ENCODE measurements at places on chromosomes 3 and 15.

- no peak for DNase-seq
Measured at GRCh38 chr3:96012939-96013338, 801.5 kb upstream of the EPHA6 start.

- DNase-seq = no peak
Measured at GRCh38 chr3:193145248-193145647, 95.8 kb upstream of the PLAAT1 start.

GRCh38 chr15:99514306-99514705, 51.5 kb upstream of the MEF2A start:
- DNase-seq = no peak

DNA sequence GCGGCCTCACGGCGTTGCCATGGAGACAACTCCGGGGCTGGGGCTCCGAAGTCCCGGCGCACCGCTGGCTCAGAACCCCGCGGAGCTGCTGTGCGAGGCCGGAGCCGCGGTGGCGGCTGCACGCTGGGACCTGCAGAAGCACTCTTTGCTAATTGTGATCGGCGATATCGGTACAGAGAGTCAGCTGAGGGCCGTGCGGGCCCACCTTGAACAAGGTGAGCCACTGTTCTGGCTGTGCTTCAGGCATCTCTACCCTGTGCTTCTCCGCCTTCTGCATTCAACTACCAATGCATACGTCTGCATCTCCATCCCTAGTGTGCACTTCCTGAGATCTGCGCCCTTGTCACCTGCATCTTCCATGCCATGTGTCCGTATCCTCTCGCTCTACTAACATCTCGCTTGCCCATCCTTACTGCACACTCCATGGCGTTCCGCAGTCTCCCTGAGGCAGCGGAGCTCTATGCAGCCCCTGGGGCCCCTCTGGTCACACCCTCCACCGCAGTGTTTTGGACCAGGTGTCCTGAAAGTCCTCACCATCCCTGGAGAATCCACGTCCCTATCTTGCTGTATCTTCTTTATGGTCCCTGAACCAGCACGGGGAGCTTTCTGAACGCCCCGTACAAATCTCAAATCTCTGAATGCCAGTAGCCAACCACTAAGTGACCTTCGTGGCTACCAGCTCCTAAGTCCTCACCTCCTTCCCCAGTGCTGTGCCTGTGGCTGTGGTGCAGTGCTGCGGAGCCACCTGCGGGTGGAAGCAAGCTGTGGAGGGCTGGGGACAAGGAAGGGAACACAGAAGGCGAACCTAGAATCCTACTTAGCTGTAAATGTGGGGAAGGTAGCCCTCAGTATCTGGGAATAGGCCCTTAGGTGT, 6.2 kb upstream of the MAP1A start:
- DNase-seq = no peak

- no peak for DNase-seq
Measured at GRCh38 chr3:126816986-126817777, 113.1 kb downstream of the CHCHD6 start.

DNA sequence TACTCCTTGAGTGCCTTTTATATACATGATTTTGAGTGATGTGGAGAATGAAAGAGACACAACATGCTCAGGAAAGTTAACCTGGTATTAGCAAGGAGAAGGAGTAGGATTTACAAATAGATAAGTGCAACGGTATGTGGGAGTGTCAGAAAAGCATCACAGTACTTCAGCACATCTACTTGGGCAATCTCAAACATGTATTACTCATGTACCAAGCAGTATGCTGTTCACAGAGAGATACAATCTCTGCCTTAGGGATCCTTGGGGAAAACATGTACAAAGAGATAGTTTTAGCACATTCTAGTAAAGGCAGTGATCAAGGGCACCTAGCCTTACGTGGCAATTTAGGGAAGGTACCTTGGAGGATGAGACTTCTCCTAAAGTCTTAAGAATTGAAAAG, 146.5 kb downstream of the FILIP1L start:
- DNase-seq = no peak

DNA sequence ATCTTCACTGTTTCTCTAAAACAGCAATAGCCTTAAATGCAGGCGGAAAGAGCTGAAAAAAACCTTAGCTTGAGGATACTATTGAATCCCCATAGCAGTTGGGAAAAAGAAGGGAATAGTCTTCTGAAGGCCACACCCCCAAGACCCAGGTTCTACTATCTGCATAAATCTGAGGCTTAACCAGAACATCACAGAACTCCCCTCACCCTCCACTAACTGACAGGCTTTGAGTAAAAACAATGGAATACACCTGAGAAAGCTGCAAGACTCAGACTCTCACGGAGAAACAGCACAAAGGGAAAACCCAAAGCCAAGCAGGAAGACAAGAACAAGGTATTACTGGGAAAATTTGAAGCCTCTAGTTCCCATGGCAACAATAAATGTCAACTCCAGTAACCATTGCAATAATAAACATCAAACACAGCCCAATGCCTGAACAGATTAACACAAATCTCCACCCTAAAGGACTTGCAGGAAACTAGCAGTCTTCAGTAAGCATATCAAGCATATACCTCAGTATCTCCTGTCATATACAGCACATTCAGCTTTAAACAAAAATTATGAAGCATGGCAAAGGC, 56.4 kb downstream of the TMCC1 start:
- DNase-seq = no peak

DNA sequence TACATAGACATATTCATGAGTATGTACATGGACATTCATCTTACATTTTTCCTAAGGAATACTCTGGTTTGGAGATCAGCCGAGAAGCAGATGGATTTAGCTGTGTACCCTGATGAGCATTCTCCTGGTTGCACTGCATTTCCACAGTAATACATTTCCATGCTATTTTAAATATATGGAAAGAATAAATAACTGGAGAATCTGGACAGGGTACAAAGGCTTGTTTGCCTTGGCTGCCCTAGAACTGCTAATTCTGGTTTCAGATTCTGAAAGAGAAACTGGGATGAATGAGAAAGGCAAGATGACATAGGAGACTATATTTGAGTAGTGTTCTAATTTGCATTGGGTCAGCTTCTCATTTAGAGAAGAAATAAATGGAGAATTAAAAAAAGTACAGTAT, 190.8 kb upstream of the FAM3D start:
- DNase-seq = no peak

DNA sequence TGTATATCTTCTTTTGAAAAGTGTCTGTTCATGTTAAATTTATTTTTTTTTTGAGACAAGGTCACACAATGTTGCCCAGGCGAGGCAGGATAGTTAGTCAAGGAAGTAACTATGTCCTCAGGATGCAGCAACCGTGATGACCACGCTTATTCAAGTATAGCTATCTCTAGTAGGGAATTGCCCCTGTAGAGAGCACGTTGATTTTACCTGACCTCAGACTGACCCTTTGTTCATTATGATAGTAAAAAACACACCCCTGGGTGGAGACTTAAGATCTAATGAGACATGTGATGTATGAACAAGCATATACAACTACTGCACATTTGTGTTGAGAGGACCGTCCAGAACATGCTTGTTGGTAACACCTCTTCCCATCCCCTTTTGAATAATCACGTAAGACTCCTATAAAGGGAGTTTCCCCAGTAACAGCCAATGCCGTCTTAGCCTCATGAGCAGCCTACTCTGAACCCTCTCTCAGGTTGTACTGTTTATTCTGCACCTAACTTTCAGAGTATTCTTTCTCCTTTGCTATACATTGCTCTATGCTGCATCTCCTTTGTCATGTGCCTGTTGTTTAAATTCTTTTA, 32.9 kb downstream of the ZNF621 start:
- no peak for DNase-seq

- no peak for DNase-seq
Measured at GRCh38 chr3:184351511-184352148, 9.8 kb downstream of the CLCN2 start.

DNA sequence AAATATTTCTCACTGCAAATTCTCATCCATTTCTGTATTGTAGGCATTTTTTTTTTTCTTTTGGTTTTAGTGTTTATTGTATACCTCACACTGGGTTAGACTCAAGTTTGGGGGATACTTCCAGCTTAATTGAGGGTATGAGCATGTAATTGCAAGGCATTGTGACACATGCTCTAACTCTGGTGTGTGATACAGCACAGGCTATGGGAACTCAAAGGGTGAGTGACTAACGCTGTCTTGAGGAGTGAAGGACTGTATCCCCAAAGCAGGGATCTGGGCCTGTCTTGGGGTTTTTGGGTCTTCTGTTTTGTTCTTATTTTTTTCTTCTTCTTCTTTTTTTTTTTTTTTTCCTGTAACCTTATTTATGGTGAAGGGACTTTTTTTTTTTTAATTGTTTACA, 26.9 kb downstream of the MAP2K1 start:
- DNase-seq = no peak

GRCh38 chr3:59663076-59663850, 613.4 kb upstream of the CFAP20DC start:
- DNase-seq = no peak

- DNase-seq = no peak
Measured at GRCh38 chr3:183268366-183268765, 15.3 kb downstream of the B3GNT5 start.

DNA sequence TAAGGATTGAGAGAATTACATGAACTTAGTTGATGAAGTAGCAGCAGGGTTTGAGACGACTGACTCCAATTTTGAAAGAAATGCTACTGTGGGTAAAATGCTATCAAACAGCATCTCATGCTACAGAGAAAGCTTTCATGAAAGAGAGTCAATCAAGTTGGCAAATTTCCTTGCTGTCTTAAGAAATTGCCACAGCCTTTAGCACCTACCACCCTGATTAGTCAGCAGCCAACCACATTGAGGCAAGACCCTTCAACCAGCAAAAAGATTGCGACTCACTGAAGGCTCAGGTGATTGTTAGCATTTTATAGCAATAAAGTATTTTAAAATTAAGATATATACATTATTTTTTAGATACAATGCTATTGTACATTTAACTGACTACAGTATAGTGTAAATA, 80.9 kb downstream of the RAP2B start:
- no peak for DNase-seq

DNA sequence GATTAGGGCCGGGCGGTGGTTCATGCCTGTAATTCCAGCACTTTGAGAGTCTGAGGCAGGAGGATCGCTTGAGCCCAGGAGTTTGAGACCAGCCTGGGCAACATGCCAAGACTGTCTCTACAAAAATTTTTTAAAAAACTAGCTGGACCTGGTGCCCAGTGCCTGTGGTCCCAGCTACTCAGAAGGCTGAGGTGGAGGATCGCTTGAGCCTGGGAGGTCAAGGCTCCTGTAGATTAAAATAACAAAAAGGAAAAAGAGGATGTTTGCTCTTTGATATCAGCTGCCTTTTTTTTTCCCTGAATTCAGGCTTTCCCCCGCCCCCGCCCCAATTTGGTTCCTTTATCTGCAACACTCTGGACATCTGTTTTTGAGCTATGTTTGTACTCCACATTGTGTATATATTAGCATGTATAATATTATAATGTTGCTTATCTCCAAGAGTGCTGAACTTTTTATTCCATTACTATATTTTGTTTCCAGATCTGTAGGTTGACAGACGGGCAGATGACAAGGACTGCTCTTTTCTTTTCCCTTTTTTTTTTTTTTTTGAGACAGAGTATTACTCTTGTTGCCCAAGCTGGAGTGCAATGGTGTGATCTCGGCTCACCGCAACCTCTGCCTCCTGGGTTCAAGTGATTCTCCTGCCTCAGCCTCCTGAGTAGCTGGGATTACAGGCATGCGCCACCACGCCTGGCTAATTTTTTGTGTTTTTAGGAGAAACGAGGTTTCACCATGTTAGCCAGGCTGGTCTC, 4.6 kb downstream of the SNAP23 start:
- no peak for DNase-seq

GRCh38 chr3:58051196-58051595, 43.0 kb downstream of the FLNB start:
- no peak for DNase-seq

- no peak for DNase-seq
Measured at GRCh38 chr15:64901914-64902313, 9.8 kb upstream of the ANKDD1A start.

- DNase-seq = no peak
Measured at GRCh38 chr3:187748050-187748481, 2.8 kb upstream of the BCL6 start.

- DNase-seq = no peak
Measured at GRCh38 chr15:33022629-33023028, 171.9 kb downstream of the FMN1 start.

DNA sequence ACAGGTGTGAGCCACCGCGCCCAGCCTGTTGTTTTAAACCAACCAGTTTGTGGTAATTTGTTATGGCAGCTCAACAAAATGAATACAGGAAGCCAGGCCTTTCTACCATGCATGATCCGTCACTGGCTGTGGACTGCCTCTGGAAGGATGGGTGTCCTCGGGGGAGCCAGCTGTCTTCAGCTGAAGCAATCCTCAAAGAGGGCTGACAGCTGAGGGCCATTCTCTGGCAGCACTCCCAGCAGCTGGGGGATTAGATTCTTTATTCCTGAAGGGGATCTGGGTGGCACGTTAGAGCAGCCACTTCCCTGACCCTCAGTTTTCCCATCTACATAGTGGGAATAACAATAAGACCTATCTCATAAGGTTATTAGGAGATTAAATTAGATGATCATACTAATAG, 24.4 kb downstream of the POLR2M start:
- DNase-seq = no peak

DNA sequence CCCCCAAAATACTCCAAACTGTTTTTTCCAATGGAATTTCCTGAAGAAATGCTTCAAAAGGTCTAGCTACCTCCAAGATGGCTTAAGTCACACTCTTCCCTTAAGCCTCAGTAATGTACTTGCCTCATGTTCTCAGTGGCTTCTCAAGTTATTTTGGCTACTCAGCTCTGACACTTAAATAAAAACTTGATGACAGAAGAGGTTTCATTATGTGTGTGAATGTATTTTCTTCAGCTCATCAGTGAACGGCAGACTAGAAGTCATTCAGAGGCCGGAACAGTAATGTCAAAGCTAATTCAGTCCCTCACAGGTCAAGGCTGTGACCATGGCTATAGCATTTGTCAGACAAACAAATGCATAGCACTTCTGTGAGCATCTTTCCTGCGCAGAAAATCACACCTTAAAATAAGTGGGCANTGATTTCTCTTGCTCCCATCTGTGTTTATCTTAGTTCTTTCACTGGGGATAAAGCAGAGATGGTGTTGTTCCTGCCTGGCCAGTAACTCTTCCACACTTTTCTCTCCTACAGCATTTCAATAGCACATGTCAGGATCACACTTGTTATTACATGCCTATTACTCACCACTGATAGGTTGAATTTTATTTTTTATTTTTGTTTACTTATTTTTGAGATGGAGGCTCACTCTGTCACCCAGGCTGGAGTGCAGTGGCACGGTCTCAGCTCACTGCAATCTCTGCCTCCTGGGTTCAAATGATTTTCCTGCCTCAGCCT, 68.5 kb upstream of the PLCL2 start:
- DNase-seq = no peak

- DNase-seq = no peak
Measured at GRCh38 chr3:192608726-192609600, 118.4 kb downstream of the FGF12 start.

GRCh38 chr3:27681249-27681748, 40.8 kb downstream of the EOMES start:
- DNase-seq = no peak

DNA sequence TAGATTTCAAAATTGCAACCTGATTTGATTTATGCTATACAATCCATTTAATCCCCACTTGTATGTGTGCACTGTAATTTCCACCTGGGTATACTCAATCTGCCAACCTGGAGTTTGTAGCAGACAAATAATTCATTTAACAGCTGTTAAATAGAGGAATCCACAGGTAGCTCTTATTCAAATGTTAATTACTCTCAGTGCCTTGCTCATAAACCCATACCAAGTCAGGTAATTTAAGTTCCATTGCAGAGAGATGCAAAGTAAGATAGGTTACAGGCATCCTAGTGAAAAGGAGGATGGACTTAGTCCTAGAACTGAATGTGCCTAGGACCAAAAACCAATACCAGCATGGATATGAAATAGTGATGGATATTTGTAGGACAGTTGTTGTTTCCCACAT, 674.2 kb downstream of the TBL1XR1 start:
- no peak for DNase-seq

All from stimulated activated CD8-positive, alpha-beta memory T cell treated with anti-CD3 and anti-CD28 coated beads, Interleukin-4, amount 100 ng/mL, for 1 hour (primary cell).